Kidney capillary endothelial cell (primary cell): ENCODE measurements at places on chromosomes 2 and 18.

GRCh38 chr2:100246163-100247145 lies 75.8 kb downstream of the LONRF2 start:
- peak; percentile 22 for DNase-seq

DNA sequence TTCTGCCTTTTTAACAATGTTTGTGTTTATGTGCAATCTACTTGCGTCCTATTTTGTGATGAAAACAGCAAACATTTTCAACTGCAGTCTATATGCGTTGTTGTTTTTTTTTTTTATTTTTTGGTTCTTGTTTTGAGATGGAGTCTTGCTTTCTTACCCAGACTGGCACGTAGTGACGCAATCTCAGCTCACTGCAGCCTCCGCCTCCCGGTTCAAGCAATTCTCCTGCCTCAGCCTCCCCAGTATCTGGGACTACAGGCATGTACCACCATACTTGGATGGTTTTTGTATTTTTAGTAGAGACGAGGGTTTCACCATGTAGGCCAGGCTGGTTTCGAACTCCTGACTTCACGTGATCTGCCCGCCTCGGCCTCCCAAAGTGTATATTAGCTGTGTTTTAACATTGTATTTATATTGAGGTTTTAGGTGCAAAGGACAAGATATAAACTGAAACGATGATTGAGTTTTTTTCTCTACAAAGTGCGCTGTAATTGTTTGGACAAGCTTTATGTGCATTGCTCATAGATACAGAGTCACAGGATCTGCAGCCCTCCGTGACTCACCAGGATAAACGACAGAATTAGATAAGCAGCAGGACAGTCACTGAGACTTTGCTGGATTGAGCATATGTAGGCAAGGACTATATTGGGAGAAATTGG lies 17.4 kb downstream of the CDH7 start:
- no peak for DNase-seq

DNA sequence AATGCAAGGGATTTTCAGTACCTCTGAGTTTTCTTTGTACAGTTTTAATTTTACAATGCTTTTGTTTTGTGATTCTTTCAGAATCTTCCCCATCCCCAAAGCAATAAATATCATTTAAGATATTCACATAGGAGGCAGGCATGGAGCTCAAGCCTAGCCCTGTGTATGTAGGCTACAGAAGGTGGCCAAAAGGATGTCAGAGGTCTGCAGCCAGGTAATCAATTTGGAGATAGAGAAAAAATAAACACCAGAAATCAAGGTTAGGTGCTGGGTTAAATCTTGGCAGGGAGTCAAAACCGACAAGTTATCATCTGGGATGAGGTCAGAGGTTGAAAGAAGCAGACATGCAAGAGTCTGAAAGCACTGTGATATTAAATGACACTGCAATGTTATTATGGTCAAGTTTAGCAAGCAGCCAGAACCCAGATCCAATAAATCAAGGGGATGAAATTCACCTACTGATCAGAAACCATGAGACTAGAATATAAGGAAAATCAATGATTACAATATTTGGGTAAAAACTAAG lies 45.1 kb upstream of the LRP1B start:
- DNase-seq: no peak

- DNase-seq: peak; percentile 51
Measured at GRCh38 chr2:75605770-75606529, 40.6 kb upstream of the MRPL19 start.

DNA sequence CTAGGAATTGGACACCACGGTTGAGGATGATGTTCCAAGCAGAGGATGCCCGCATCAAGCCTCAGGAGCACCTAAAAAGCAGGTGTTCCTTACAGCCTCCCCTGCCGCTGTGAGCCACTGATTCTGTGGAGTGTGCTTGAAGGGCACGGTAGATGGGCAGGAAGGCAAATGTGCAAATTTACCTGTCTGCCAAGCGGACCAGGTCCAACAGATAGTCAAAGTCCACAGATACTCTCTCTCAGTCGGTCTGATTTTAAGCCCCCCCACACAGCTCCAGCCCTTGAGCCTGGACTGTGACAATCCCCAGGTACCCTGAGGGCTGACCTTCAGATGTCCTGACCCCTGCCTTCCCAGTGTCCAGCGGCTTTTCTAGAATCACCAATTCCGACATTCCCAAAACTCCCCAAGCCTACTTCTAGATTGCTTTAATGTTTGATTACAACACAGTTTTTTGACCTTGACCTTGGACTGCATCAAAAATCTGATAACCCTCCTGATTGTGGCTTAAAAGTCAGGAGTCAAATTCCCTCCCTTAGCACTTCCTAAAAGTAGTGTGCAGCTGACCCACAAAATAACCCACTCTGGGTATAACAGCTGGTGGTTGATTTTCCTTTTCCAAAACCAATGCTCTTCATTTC lies 208.8 kb upstream of the NCKAP5 start:
- no peak for DNase-seq

- DNase-seq: no peak
Measured at GRCh38 chr18:25061395-25061794, 290.6 kb downstream of the ZNF521 start.

DNA sequence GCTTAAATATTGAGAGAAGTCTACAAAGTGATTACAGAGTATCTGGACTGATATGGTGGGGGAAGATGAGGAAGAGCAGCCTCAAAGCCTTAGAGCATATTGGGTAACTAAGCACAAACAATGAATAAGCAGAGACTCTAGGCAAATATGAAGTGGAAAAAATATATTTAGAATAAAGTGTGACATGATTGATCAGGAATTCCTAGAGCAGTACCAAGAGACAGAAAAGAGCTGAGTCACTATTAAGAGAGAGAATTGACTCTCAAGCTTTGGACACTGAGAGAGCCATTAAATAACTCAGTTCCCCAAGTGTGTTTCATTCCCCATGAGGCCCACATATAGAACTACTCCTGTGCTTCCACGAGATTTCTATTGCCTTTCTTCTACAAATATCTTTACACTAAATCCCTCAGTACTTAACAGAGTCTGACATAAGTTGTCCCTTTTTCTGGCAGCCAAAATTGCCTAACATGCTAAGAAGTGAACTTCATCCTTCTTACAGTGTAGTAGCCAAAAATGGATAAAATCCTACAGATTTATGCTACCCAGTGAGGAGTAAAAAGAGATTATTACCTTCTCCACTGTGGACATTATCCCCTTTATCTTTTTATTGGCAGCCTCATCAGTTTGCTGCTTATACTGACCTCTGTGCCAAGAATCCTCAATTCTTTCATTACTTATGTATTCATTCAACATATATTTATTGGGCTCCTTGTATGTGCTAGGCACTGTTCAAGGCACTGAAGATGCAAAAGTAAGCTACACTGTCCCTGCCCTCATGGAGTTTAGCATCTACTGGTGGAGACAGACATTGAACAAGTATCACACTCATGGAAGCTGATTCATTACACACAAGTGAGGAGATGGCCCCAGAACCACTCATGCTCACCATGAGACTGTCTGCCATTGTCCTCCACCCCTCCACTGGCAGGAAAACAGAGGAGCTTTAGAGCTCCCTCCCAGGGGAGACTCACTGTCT lies 45.4 kb downstream of the SLC40A1 start:
- DNase-seq: no peak

- DNase-seq: no peak
Measured at GRCh38 chr2:83388804-83389203, 1070.3 kb downstream of the SUCLG1 start.

GRCh38 chr2:98012561-98012991 lies 16.8 kb upstream of the TMEM131 start:
- no peak for DNase-seq

DNA sequence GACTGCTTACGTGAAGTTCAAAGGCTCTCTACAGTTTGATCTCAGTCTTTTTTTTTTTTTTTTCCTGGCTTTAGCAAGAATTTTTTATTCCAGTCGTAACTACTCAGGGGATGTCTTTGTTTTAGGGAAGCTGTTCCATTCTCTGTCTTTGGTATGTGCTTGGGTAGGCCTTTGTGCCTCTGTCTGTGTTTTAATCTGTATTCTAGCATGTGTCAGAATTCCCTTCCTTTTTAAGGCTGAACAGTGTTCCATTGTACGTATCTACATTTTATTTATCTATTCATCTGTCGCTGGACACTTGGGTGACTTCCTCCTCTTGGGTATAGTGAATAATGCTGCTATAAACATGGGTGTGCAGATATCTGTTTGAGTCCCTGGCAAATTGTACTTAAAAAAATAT lies 42.6 kb downstream of the MYO1B start:
- no peak for DNase-seq

- no peak for DNase-seq
Measured at GRCh38 chr18:75840131-75840530, 412.6 kb upstream of the SMIM21 start.

GRCh38 chr18:1488957-1489356 lies 584.3 kb downstream of the ADCYAP1 start:
- no peak for DNase-seq

DNA sequence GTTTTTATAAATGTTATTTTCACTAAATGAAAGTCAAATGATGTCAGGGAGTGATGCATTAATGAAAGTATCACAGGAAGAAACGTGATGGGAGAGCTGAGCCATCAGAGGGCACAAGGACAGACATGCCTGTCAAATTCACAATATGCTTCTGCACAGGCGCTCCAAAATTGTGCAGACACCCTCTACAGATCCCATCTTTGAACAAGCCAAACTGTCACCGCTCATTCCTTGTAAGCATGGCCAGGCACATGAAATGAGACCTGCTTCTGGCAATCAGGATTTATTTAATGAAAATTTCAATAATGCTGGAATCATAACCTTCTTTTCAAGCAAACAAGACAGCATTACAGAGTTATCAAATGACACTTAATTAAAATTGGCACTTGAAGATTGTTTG lies 20.4 kb upstream of the FSHR start:
- no peak for DNase-seq

DNA sequence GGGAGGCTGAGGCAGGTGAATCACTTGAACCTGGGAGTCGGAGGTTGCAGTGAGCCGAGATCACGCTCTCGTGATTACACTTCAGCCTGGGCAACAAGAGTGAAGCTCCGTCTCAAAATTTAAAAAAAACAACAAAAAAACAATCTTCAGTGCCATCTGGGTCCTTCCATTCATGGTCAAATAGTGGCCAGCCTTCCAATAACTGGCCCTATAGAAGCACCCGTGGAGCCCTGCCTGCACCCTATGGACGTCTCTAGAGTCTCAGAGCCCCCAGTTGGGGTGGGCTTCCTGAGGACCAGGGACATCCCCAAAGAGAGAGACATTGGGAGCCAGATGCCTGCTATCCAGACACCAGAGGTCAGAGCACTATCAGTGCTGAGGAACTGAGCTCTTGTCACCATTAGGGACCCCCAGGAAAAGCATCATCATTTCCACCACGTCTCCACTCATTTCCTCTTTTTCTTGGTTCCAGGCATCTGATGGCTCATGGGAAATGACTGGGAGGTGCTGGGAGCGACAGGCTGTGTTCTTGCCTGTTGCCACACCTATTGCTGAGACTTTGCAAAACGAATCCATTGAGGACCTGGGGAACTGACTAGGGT lies 9.4 kb downstream of the NEU2 start:
- DNase-seq: peak; percentile 50

- DNase-seq: no peak
Measured at GRCh38 chr2:30499681-30500080, 52.6 kb downstream of the LCLAT1 start.

GRCh38 chr18:56488739-56489138 lies 149.7 kb downstream of the TXNL1 start:
- DNase-seq: no peak

DNA sequence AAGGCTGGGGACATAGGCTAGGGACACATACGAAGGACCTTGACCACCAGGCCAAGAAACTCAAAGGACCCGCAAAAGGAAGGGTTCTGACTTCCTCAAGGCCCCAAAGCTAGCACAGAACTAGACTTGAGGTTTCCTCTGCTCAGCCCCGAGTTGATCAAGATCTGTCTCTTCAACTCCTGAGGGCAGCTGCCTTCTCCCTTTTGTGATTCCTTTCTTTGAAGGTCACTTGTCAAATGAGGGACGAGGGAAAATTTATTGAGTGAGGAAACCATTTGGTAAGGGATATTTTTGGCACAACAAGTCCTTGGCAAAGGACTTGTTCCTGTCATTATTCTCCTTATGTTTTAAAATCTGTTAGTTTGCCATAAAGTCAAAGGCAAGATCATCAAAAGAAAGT lies 12.3 kb upstream of the ROCK2 start:
- no peak for DNase-seq

- no peak for DNase-seq
Measured at GRCh38 chr2:221549143-221549542, 23.0 kb downstream of the EPHA4 start.

DNA sequence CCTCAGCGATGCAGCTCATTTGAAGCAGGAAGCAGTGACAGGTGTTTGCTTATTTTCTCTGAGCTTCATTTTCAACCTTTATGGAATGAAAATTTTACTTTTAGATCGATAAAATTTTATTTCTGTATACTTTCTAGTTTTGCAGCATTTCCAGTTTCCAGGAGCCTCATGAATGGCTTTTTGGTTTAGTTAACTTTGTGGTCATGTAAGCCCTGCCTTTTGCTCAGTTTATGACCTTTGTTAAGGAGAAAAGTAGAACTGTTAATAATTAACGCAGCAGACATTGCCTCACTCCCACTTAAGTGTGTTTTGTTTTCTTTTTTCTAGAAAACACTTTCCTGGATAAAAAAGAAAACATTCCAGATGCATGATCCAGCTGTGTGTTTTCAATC lies 4.4 kb upstream of the FARP2 start:
- DNase-seq: no peak

DNA sequence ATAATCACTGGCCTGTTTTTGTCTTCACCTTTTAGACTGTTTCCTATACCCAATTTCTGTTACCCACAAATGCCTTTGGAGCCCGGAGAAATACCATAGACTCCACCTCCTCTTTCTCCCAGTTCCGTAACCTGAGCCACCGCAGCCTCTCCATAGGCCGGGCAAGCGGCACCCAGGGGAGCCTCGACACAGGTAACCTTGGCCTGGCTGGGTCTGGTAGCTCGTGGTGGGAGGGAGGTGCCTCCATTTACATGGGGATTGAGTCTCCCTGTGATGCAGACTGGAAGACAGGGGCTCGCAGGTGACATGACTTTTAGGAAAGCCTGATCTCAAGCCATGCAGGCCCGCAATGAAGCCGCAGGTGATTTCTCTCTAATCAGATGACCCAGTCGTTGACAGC lies 100.6 kb downstream of the CABLES1 start:
- no peak for DNase-seq

DNA sequence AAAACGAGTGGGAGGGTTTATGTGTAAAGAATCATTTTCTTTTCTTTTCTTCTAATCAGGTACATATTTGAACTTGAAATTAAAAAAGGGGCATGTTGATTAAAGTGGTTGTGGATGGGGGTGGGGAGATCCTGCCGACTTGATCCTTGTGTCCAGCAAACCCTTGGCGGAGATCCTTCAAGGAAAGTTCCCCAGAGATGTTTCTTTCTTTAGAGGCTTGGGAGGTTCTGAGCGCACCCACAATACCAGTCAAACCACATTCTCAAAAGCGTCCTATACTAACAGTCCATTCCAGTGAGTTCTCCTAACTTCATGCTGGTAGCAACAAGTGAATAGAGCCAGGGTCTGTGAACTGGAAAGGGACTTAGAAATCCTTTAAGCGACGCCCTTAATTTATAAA lies 49.2 kb downstream of the MYCN start:
- no peak for DNase-seq

GRCh38 chr2:160940699-160941098 lies 219.5 kb upstream of the TANK start:
- DNase-seq: no peak
